Activated CD8-positive, alpha-beta memory T cell treated with anti-CD3 and anti-CD28 coated beads for 1 hour (primary cell): ENCODE measurements at places on chromosomes 13 and 19.

DNA sequence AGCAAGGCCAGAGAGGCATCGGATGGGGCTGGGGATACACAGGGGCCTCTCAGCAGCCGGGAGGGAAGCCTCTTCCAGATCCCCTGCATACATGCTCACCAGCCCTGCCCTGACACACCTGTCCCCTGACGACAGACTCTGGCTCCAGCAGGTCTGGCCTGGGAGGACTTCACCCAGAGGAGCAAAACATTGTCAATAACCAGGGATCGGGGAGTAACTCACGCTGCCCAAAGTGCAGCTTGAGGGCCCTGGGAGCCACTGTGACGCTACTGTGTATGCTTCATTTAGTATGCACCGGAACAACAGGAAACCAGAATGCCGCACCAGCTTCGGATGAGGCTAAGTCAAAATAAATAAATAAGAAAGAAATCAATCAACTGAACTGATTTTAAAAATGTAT is 12.4 kb upstream of the CD22 start:
- no peak for DNase-seq

DNA sequence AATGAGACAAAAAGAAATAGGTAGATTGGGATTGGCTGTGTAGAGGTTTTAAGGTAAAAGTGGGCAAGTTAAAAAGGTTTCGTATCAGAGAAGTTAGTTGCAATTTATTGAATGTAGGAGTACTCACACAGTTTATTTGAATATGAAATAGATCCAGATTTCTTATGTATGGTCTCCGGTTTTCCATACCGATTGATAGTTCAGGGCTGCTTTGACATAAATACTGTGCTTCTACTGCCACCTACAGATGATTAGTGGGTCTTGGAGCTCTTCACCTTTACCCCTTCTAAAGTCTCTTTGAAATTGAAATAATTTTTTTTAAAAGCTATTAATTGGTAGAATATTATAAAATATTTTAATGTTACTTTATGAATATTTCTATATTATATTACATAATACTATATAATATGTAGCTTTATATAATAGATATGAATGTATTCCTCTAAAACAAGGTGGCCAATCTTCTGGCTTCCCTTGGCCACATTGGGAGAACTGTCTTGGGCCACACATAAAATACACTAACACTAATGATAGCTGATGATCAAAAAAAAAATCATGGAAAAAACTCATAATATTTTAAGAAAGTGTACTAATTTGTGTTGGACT is 7.7 kb upstream of the GPR18 start:
- no peak for DNase-seq

- no peak for DNase-seq
Measured at GRCh38 chr13:40406405-40407120, 259.9 kb downstream of the FOXO1 start.

DNA sequence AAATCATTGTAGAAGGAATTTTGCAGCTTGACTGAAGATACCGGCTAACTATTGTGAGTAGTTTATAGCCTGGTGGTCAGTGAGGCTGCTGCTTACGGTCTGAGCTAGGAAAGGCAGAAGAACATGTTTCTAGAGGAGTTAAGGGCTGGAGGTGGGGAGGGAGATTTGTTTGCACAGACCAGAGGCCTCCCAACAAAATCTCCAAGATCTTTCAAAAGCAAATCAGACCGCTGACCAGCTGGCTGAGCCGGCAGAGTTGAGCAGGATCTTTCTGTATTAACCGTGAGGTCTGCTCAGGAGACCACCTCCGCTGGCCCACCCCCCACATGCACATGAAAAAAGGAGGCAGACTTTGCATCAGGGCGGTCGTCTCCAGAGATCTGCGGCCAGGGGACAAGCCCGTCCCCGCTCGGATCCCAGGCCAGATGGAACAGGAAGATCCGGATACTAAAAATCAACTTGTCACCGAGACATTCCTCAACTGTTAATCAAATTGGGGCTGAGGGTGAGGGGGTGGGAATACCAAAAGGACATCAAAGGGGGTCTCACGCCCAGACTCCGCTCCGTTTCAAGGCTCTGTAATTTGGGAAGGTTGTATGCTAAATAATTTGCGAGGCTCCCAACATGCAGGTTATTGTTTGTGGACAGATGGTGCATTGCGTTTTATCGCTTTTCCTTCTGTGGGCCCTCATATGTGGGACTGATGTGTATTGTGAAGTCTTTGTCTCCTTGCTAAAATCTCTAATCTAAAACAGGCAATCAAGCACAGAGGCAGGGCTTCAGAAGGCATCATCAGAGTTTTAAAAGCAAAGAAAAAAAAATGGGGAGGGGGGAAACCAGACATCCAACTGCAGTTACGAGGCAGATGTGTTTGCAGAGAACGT is 319.0 kb downstream of the ZNF536 start:
- DNase-seq = no peak

DNA sequence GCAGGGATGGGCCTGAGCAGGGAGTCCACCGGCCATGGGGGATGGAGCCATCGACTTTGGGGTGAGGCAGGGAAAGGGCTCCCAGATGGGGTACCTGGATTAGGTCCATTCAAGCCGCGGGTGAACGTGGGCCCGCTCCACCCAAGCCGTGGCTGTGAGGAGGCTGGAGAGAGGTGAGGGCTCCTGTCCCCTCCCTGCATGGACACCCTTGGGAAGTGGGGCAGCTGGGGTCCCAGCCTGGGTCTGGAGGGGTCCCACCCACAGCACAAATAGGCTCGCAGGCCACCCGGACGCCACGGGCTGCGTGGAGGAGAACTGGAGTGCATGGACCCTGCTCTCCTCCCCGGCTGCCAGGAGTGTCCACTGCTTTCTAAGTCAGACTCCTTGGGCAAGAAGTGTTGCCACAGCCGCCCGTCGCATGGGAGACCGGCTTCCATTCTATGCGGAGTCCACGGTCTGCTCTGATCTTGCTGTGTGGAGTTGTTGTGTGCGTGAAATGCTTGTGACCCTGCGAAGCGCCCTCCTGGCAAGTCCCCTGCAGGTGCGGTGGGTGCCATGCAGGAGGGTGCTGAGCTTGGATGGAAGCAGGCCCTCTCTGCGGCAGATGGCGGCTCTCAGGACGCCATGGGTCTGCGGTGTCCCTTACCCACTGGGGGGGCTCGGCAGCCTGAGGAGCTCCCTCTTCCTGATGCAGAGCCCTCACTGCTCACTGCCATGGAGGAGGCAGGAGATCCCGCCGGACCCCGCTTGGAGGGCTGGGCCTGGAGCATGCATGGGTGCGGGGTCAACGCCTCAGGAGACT is 2.0 kb downstream of the DAZAP1 start:
- DNase-seq = no peak

DNA sequence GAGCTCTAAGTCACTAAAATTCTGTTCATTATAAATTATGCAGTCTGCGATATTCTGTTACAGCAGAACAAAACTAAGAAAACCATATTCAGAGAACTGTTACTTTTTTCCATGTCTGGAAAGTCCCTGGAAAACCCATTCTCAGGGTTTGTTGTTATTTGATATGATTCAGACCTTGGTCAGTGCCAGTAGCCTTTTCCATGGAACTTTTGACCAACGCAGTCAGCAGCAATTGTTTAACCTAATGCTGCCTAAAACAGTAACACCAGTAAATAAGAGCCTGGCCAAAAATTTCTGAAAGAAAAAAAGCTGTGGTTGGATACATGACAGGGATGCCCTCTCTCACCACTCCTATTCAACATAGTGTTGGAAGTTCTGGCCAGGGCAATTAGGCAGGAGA is 402.7 kb downstream of the TBC1D4 start:
- no peak for DNase-seq

GRCh38 chr13:30169442-30169841 is 137.9 kb downstream of the KATNAL1 start:
- DNase-seq = no peak

GRCh38 chr19:53626976-53627375 is 4.8 kb upstream of the DPRX start:
- DNase-seq = no peak

- DNase-seq = no peak
Measured at GRCh38 chr19:12913011-12913561, 6.0 kb downstream of the SYCE2 start.

DNA sequence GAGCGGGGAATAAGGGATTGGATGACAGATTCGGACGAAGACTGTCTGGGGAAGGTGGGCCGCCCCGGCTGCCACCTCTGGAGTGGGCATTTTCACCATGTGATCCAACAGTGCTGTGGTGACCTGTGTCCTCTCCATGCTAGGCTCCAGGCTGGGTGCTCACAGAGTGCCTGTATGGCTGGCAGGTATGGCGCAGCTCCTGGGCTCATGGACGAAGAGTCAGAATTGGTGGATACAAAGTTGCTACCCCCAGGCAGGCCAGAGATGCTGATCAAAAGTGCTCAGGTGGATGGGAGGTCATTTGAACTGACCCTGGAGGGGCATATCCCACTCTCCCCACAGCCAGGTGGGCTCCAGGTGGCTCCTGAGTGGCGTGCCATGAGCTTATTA is 111.3 kb upstream of the UQCRFS1 start:
- DNase-seq = no peak

DNA sequence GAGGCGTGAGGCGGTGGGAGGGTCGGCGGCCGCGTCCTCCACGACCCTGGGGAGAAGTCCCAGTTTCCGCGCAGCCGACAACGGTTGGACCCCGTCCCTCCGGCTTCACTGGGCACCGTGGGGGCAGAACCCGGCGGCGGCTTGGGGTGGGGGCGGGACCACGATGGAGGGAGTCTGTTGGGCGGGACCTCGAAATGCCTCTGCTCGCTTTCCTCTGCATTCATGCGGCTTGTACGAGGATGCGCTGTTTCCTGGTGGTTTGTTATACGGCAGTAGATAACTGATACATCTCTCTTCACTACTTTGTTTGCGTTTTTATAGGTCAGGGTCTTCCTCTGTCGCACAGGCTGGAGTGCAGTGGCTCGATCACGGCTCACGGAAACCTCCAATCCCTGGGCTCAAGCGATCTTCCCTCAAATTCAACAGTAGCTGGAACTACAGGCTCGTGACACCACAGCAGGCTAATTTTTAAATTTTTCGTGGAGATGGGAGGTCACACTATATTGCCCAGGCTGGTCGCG is 24.6 kb upstream of the ZNF846 start:
- peak; percentile 41 for DNase-seq

- no peak for DNase-seq
Measured at GRCh38 chr13:99516153-99516929, 15.1 kb downstream of the TM9SF2 start.

DNA sequence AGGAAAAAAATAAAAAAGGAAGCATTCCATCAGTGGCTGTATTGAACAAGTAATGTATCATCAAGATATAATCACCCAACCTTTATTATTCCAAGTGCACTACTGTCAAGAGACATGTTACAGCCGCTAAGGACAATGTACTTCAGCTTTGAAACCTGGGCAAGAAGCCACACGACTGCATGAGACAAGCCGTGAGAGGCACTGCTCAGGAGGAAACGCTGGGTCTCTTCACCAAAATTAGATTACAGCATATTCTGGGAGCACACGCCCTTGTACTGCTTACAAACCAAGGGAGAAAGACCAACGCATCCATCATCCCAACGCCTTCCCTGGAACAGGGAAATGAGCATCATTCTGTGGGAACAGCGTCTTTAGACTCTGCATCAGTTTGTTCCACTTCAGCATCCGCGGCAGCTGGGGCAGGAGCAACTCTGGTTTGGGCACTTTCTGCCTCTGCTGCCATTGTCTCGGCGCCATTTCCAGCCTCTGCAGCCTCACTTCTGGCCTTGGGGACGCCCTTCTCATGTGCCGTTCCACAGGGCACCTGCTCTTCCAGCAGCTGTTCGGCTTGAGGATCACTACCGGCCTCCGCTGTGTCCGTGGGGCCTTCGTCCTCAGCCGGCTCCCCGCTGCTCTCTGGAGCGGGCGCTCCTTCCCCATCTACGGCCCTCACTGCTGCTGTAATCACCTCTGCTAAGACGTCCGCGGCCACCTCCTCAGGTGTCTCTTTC is 22.4 kb upstream of the BRD4 start:
- DNase-seq = no peak

DNA sequence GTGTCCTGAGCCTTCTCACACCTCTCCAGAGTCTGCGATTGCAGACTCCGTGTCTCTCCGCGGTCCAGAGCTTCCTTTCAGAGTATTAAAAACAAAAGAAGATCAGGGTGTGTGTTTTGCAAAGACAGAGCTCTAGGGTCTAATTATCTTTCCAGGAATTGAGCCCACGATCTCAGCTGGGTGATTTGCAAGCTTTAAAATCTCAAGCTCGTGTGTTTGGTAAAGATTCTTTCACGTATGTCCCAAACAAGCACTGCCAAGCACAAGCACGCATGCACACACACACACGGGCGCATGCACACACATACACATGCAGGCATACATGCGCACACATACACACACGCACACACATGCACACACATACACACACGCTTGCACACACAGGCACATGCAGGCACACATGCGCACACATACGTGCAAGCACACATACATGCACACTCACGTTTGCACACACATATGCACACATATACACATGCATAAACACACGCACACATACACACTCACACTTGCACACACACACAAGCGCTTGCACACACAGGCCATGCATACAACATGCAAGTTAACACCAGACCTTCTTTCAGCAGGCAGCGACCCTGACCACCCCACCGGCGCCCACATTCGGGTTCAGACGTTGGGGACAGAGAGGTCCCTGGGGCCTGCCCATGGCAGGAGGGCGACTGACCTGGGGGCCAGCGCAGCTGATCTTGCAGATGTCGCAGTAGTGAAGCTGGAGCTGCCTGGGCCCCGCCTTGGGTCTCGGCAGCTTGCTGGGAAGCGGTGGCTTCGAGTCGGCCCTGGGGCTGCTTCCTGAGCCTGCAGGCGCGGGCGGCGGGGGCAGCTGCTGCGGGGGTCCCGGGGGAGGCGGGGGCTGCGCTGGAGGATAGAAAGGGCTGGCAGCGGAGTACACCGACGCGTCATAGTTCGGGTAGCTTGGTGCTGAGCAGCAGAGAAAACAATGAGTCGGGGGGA is 37.9 kb downstream of the ZFR2 start:
- no peak for DNase-seq

DNA sequence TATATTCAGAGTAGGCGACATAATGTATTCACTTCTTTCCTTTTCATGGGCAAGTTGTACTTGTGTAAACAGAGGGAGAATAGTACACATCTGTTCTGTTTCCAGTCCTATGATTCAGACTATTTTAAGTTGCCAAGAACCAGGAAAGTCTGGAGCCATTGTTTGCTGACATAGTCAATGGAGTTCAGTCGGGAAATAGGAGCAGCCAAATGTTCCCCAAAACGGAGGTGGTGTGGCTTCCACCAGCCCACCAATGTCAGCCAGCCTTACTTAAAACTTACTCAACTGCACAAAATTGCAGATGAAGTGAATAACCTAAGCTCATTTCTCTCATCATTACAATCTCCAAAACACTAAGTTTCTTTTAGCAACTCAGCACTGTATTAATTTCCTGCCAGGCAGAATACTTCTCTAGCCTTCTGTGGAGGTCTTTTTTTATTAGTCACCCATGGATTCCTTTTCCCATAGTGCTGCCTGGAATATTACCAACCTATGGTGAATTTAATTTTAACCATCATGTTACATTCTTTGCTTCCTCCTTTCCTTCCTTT is 22.3 kb upstream of the CSNK1A1L start:
- no peak for DNase-seq
